NCI-H1694 (cell line): ENCODE measurements at places on chromosomes 1 and 21.

GRCh38 chr1:151703813-151704212 lies 12.8 kb downstream of the CELF3 start:
- DNase-seq = no peak

GRCh38 chr1:164590592-164590991 lies 31.6 kb downstream of the PBX1 start:
- DNase-seq = no peak

- DNase-seq = no peak
Measured at GRCh38 chr1:41439234-41439633, 45.2 kb downstream of the EDN2 start.

DNA sequence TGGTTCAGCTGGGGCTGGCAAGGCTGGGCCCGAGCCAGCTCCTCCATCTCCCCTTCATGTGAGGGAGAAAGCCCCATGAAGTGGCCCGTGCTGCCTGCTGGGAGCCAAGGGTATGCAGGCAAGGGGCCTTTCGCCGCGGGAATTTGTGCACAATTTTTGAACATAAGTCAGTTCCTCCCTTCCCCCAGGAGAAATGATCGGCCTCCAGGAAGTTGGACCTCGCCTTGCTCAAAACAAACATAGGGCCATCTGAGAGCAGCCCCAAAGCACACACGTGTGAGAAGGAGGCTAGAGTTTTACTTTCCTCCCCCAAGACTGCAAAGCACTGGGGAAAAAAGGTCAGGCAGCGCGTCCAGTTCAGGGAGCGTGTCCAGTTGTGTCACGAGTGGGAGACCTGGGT lies 64.7 kb downstream of the PRDM16 start:
- no peak for DNase-seq

DNA sequence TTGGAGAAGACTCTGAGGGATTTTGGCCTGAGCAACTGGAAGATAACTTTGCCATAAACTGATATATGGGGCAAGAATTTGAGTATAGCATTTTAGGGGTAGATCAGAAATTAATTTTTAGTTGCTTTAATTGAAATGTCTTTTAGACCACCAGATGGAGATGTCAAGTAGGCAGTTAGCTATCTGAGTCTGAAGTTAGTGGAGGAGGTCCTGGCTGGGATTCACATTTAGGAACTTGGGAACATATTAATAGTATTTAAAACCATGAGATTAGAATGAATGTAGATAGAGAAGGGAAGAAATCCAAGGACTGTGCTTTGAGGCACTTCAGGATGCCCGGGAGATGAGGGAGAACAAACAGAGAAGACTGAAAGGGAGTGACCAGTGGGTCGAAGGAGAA lies 32.6 kb downstream of the SLC44A3 start:
- DNase-seq = no peak
